ENCODE measurements at places on chromosomes 7 and 10. TPM values are rescaled to one million over a fixed set of nuclear protein-coding genes. Genes with fewer than 3 reads are reported as not detected.

DNA sequence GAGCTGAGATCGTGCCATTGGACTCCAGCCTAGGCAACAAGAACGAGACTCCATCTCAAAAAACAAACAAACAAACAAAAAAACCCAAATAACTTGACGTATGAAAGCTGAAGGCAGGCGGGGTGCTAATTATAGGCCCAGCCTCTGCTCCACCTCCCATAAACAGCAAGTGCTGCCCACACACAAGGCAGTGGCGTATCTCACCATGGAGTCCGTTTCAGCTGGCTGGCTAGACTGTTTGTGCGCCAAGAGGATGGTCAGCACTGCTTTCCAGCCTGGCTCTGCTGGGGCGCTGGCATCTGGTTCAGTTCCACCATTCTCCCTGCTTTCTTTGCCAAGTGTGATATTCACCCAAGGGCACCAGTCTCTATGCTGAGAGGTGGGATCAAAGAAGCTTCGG, 29.1 kb downstream of the ZC3HC1 start:
- no peak for DNase-seq

GRCh38 chr7:30992414-30992813, 28.7 kb downstream of the GHRHR start:
- no peak for DNase-seq

GRCh38 chr7:136910771-136911170, 42.3 kb downstream of the CHRM2 start:
- DNase-seq: no peak

DNA sequence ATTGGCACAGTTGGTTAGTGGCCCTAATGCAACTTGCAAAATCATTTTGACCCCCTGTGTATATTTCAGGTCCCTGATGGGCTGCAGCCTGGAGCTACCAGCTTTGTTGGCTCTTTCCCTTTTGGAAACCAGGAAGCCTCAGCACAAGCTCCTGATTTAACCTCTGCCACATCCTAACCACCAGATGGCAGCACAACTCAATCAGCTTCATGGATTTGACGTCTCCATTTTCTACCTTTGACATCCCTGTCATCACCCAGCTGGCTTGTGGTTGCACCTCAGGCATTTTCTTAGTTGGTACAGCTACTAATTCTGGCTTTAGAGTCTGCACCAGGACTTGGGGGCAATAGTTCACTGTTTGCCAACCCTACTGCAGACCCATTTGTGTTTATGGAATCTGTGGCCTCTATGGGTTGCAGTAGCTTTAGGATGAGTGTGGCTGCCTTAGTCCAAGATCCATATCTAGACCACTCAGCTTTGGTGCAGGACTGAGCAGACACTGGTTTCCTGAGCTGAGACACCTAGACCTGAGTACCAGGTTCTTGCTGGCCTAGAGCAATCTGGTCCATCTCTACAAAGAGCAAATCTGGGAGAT, 456.2 kb downstream of the REEP3 start:
- no peak for DNase-seq

- DNase-seq: no peak
These were observed 3.9 kb downstream of the PROSER2 start for GRCh38 chr10:11827006-11827405.

The PDE6C gene
- polyA plus RNA-seq: not detected

All from AG04450 (cell line).